Psoas muscle (tissue), 8 donors: ENCODE measurements at places on chromosomes 12 and 14. TPM values are rescaled to one million over a fixed set of nuclear protein-coding genes. Genes with fewer than 3 reads are reported as not detected.

The PAH gene
- polyA plus RNA-seq = 0.03 TPM

The CYP27B1 gene
- 0.06 TPM for polyA plus RNA-seq

The CCDC38 gene
- polyA plus RNA-seq = not detected

The RPS26 gene
- polyA plus RNA-seq = 1,360 TPM

The CMKLR1 gene
- polyA plus RNA-seq = 2.4 TPM
